ENCODE measurements at places on chromosomes 16 and 17.

DNA sequence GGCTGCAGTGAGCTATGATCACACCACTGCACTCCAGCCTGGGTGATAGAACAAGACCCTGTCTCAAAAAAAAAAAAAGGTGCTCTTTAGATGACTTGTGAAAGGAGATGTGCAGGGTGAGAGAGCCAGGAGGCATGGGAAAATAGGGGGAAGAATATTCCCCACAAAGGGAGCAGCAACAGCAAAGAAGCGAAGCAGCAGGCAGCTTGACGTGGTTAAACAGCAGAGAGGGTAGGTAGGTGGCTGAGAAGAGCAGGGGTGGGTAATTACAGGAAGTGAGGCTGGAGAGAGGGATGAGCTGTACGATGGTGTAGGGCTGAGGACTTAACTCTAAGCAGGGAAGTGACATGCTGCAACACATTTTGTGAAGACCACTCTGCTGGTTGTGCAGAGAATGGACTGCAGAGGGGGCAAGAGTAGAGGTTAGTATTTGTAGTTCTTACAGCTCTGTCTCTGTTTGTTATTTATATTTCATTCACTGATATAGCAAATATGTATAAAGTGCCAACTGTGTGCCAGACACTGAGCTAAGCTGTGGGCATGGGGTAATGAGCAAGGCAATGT lies 1.6 kb downstream of the HEATR3 start:
- peak; percentile 30 for DNase-seq

DNA sequence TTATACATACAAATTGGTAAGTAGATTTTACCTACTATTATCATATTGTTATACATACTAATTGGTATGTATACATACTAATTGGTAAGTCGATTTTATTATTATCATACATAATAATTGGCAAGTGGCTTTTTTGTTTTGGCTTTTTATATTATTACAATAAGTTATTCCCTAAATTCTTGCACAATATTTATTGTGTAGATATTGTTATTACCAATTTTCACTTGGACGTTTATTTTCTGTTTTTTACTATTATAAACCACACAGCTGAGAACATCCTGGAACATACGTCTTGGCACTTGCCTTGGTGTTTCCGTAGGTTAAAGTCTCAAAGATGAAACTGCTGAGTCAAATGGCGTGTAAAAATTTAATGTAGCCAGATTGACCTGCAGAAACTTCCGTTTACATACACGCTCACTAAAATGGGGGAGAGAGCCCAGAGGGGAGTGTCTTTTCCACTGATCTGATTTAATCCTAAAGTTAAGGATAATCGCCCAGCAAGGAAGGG lies 18.9 kb downstream of the GNGT2 start:
- DNase-seq: no peak

DNA sequence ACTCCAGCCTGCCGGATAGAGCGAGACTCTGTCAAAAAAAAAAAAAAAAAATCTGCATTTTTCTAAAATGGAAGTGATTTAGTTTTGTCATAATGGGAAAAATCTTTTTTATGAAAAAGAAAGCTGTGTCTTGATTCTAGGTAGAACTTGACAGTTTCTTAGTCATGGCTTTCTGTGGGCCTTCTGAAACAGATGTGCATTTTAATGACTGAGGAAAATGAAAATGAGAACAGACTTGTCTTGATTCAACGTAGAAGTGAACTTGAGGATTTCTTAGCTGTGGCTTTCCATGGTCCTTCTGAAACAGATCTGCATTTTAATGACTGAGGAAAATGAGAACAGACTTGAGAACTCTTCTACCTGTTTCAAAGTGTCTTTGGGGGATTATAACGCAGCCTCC lies 171.7 kb downstream of the VPS53 start:
- DNase-seq: no peak

DNA sequence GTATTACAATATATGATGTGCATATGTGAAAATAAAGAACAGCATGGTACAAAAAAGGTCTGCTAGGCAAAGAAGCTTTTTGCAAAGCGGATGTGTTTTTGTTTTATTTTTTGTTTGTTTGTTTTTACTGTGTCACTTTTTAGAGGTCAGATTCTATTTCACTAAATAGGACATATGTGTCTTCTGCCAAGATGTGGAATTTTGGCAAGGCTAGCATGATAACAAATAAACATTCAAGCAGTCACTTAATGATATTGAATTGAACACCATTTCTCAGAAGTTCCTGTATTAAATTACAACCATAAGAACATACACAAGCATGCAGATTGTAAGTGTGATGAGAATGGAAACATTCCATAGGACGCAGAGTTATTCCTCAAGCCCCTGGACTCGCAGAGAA lies 492.7 kb downstream of the WWOX start:
- DNase-seq: no peak

GRCh38 chr16:85511938-85512807 lies 100.9 kb upstream of the GSE1 start:
- DNase-seq: no peak

GRCh38 chr17:37361543-37361942 lies 14.2 kb upstream of the C17orf78 start:
- no peak for DNase-seq

GRCh38 chr17:63436523-63437110 lies 9.5 kb downstream of the CYB561 start:
- no peak for DNase-seq

GRCh38 chr17:42548070-42548837 lies 4.5 kb upstream of the HSD17B1 start:
- peak; percentile 89 for DNase-seq

DNA sequence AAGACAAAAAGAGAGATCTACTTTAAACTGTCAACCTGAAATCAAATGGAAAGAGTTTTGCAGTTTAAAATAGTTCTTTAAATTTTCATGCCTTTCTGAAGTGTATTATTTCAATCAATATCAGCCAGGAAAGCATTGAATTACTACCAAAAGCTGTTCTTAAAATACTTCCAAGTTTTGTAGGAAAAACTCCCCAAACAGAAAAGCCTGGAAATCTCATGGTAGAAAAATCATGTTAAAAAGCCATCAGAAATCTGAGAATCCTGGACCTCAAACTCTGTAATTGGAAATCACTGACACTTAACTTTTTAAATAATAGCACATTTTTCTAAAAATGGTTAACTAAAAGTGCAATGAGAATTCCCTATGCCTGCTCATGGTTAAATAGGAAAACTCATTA lies 63.3 kb upstream of the CNTNAP4 start:
- DNase-seq: no peak

- DNase-seq: no peak
Measured at GRCh38 chr17:70060415-70060814, 14.6 kb upstream of the KCNJ16 start.

GRCh38 chr16:67158637-67159600 lies 790 bp downstream of the TRADD start:
- peak; percentile 92 for DNase-seq

DNA sequence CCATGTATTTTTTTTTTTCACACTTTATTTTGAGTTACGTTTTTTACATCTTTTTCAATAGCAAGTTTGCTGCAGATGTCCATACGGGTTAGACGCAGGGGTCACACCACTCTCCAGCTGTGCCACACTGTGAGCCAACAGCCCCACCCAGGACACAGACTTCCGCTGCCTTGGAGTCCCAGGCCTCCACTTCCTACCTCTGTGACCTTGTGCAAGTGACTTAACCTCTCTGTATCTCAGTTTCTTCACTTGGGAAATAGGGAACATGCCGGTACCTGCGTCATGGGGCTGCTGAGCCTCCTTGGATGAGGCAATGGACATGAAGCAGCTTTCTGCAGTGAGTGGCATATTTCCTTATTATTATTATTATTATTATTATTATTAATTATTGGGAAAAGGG lies 3.3 kb upstream of the PITPNA start:
- DNase-seq: no peak

GRCh38 chr17:64998436-64999190 lies 57.9 kb downstream of the GNA13 start:
- DNase-seq: peak; percentile 64

GRCh38 chr17:647324-648197 lies 67.1 kb downstream of the VPS53 start:
- no peak for DNase-seq

GRCh38 chr16:20948444-20948843 lies 47.9 kb downstream of the LYRM1 start:
- no peak for DNase-seq

DNA sequence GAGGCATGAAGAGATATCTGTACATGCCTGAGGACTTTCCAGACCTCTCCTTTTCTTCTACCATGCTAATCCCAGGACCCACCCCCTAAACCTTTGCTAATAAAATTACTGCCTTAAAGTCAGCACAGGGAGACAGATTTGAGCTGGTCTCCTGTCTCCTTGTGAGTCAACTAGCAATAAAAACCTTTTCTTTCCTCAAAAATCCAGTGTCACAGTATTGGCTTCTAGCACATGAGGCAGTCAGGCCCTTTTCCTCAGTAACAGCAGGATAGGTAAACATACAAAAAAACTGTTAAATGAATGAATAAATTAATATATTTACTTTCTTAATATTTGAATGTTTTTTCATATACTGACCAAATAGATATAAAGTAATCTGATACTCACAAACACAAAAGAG lies 41.3 kb downstream of the ABCA10 start:
- DNase-seq: no peak

- no peak for DNase-seq
Measured at GRCh38 chr16:74261068-74261467, 35.5 kb upstream of the PSMD7 start.

GRCh38 chr17:40194821-40195220 lies 17.6 kb downstream of the RAPGEFL1 start:
- no peak for DNase-seq

- DNase-seq: no peak
Measured at GRCh38 chr17:17062356-17062755, 20.1 kb downstream of the MPRIP start.

DNA sequence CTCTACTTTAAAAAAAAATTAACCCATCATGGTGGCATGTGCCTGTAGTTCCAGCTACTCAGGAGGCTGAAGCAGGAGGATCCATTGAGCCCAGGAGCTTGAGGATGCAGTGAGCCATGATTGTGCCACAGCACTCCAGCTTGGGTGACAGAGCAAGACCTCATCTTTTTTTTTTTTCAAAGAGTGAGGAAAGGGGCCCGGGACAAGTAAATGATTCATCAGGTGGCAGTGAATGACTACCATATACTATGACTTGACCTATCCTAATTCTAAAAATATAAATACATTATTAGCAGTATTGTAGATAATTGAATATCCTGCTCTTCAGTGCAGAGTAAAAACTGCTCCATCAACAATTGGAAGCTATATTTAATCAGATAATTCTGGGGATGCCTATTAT lies 55.3 kb downstream of the CLUH start:
- DNase-seq: no peak

DNA sequence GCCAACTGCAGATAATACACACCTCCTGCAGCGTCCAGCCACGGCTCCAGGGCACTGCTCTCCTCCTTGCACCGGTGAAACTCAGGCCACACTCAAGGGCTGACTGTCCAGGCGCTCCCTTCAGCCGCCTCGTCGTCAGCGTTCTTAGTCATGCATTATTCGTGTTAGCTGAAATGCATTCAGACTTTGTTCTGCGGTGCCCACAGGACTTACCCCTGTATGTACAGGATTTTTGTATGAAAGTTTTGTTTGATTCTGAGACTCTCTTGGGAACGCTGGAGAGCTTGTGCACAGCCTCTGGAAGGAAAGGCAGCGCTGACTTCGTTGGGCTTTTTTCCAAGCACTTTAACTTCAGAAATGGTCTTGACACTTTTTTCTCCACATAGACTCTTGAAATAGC lies 22.1 kb downstream of the CIBAR2 start:
- no peak for DNase-seq

DNA sequence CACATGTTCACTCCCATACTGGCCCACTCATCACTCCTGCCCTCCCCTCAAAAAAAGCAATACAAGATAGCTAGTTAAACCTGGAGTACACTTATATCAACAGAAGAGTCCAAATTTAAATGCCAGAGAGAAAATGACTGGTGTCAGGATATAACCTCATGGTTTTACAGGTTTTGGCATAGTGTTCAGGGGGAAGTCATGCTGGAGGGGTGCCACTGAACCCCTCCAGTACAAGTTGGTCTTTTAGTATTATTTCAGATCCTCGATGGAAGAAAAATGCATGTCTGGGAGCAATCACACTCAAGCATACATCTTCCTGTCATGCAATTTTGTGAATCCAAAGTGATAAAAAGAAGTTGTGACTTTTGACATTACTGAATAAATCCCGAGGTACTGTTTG lies 10.5 kb downstream of the NACA2 start:
- no peak for DNase-seq

DNA sequence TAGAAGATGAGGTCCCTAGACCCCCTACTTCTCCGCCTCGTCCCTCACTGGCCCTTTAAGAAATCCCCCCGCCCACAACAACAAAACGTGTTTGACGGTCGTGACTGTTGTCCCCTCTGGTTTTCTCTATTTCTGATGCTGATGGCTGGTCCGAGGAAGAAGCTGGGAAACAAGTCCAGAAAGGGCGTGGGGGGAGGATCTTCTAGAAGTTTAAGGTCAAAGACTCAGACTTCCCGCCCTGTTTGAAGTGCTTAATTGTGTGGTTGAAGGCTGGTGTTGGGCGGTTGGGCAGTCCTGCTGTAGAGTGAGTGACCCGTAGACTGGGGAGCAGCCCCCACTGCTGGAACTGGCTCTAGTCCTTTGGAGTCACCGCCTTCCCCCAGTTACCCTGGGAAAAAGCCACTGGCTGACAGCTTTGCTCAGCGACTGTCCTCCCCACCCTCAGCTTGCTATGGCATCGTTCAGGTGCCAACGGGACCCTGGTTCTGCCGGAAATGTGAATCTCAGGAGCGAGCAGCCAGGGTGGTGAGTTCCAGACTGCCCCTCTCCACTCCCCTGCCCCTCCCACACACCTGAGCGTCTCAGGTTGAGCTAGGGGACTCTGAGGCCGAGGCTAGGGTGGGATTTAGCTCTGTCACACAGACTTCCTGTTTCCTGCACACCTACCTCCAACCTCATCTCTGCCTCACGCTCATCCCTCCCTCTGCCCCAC lies 1.6 kb downstream of the MLLT6 start:
- peak; percentile 50 for DNase-seq

DNA sequence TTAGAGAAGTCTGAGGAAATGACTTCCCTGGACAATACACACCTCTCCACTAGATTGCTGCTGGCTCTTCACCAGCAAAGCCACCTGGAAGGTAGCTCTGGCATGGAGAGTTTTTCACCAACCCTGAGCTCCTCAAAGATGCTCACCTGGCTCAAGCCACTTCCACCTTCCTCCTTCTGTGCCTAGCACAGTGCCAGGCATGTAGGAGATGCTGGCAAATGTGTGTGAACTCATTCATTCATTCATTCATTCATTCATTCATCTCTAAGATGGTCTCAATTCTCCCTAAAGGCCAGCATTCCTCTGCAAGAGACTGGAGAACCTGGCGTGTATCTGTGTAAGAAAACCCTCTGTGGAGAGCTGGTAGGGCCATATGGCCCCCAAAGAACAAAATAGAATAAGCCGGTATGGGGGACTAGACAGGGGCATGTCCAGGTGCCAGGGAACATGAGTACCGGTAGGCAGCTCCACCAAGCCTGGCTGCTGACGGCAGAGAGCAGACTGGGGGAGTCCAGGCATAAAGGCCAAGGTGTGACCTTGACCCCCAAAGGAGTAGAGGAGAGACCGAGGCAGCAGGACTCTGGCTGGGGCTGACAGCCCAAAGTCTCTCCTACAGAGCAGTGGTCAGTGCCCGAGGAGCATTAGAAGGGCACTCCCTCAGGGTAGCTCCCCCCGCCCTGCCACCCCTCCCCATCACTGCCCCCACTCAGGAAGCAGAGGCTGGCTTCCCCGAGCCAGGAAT lies 132.2 kb upstream of the TNRC6C start:
- DNase-seq: no peak

Measured in B cell (primary cell).